ENCODE measurements at places on chromosomes 4 and X.

GRCh38 chrX:109783701-109784079 is 50.6 kb upstream of the ACSL4 start:
- peaks cover 13% of the 10 kb centered on the region for H3K4me1 ChIP-seq
- H3K27me3 ChIP-seq: no peaks in the 10 kb centered on the region
- H3K4me3 ChIP-seq: no peak overlapping the region
- no peaks in the 10 kb centered on the region for H3K36me3 ChIP-seq
- no peak for DNase-seq
- no peak overlapping the region for H3K27ac ChIP-seq

- H3K36me3 ChIP-seq: no peaks in the 10 kb centered on the region
- H3K4me1 ChIP-seq: no peaks in the 10 kb centered on the region
- no peaks in the 10 kb centered on the region for H3K27me3 ChIP-seq
Observed at GRCh38 chrX:123215397-123216089, 31.5 kb downstream of the GRIA3 start.

DNA sequence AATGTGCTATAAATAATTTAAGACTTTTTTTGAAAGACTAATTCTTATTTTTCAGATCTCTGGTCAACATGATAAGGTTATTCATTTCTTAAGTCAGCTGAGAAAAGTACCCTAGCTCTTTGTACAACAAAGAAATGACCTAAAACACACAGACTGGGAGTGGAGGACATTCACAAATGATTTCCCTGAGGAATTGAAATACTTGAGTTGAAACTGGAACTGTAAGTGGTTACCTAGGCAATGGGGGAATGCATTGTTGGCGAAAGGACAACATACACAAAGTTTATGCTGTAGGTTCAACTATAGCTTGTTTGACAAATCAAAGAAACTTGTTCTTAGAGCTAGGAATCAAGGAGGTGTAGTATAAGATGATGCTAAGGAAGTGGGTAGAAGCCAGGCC is 915.5 kb downstream of the FAT4 start:
- no peak for DNase-seq
- no peaks in the 10 kb centered on the region for H3K27me3 ChIP-seq
- H3K27ac ChIP-seq: no peak overlapping the region
- H3K36me3 ChIP-seq: no peaks in the 10 kb centered on the region

DNA sequence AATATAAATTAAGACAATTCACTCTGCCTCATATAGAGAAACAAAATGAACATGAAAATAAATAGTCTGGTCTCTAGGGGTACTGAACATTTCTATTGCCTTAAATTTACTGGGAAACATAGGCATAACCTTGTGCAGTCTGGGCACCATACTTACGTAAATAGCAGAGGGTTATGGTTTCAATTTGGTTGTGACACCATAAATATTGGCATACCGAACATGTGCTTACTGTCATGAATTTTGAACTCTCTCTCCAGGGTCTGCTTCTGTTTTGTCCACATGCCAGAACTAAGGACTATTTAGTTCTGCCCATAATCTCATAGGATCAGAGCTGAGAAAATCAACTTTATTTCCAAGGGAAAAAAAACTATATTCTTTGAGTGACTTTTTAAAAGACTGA is 17.6 kb downstream of the PDGFC start:
- no peak overlapping the region for H3K4me3 ChIP-seq
- no peak overlapping the region for H3K27ac ChIP-seq
- H3K4me1 ChIP-seq: no peaks in the 10 kb centered on the region
- DNase-seq: no peak
- H3K27me3 ChIP-seq: no peaks in the 10 kb centered on the region

DNA sequence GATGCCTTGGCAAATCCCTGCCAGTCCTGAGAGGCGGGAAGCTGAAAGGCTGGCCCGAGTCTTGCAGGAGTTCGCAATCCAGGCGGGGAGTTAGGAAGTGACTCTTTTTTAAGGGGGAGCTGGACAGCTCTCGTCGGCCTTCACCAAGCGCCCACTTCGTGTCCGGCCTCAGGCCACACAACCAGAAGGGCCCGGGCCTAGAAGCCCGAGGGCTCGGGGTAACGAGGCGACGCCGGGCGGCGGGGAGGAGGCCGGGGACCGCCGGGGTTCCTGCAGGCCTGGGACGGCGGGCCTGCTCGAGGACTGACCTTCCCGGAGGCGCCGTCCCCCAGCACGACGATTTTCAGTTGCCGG is 395 bp downstream of the RAB28 start:
- H3K36me3 ChIP-seq: peaks cover 5% of the 10 kb centered on the region
- H3K4me3 ChIP-seq: peak overlapping the region; percentile 95
- peak overlapping the region; percentile 77 for H3K27ac ChIP-seq
- H3K27me3 ChIP-seq: peaks cover 12% of the 10 kb centered on the region

GRCh38 chr4:67687636-67688035 is 13.3 kb downstream of the UBA6 start:
- H3K4me1 ChIP-seq: peaks cover 44% of the 10 kb centered on the region
- H3K27me3 ChIP-seq: no peaks in the 10 kb centered on the region
- DNase-seq: no peak
- H3K4me3 ChIP-seq: no peak overlapping the region
- peaks cover 63% of the 10 kb centered on the region for H3K36me3 ChIP-seq

- H3K27ac ChIP-seq: no peak overlapping the region
- DNase-seq: no peak
- no peak overlapping the region for H3K4me3 ChIP-seq
- no peaks in the 10 kb centered on the region for H3K4me1 ChIP-seq
- H3K36me3 ChIP-seq: no peaks in the 10 kb centered on the region
Observed at GRCh38 chr4:100340512-100341485, 150.5 kb upstream of the DDIT4L start.

GRCh38 chr4:185535612-185536410 is 504 bp upstream of the PDLIM3 start:
- no peaks in the 10 kb centered on the region for H3K36me3 ChIP-seq
- H3K27ac ChIP-seq: no peak overlapping the region
- DNase-seq: no peak
- peaks cover 35% of the 10 kb centered on the region for H3K27me3 ChIP-seq

GRCh38 chrX:46912603-46913491 is 626 bp downstream of the JADE3 start:
- peak; percentile 36 for DNase-seq
- peaks cover 49% of the 10 kb centered on the region for H3K27me3 ChIP-seq
- no peaks in the 10 kb centered on the region for H3K36me3 ChIP-seq
- no peak overlapping the region for H3K27ac ChIP-seq
- peak overlapping the region; percentile 73 for H3K4me3 ChIP-seq

DNA sequence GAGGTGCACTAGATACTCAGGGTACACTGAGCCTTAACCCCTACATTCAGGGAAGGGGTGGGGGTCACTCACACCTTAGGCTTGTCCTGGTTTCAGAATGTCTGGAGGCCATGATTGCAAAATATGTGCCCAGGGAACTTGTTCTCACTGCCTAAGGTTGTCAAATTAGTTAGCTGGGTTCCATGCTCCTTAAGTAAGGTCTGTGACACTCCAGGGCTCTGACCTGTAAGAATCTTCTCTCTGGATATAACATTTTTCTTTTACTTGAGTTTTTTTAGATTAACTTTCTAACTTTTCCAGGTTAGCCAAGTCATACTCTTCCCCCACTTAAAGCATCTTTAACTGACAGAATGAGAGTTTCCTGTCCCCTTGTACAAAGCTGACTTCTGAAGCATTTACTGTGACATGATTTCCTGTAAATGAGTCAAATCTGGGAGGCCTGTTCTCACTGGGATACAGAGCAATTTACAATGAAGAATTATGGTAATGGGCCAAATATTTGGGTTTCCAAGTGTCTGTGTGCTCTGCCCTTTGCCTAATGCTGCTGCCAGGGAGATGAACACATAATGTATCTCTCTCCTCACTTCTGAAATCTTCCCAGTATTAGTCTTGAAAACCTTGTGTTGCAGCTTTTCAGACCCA is 101.7 kb downstream of the GATB start:
- DNase-seq: no peak
- peak overlapping the region; percentile 45 for H3K27ac ChIP-seq

DNA sequence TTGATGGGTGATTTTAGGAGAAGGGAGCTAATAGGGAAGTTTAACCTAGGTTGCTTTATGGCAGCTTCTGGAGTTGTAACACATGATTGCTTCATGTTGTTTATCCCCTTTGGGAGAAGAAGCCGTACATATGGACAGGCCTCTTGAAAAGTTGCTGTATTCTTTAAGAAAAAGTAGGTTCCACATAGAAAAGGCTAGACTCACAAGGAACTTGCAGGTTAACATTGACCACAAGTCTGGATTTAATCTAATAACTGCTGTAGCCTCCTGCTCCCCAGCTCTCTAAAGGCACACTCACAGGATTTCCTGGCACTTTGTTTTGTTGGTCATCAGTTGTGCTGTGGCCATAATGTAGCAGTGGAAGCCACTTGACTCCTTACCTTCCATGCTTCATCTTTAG is 19.7 kb downstream of the FNIP2 start:
- H3K4me3 ChIP-seq: no peak overlapping the region
- no peak for DNase-seq
- peaks cover 17% of the 10 kb centered on the region for H3K4me1 ChIP-seq
- H3K27ac ChIP-seq: no peak overlapping the region
- no peaks in the 10 kb centered on the region for H3K27me3 ChIP-seq
- H3K36me3 ChIP-seq: no peaks in the 10 kb centered on the region

- H3K27me3 ChIP-seq: no peaks in the 10 kb centered on the region
- no peaks in the 10 kb centered on the region for H3K36me3 ChIP-seq
- DNase-seq: no peak
- no peak overlapping the region for H3K4me3 ChIP-seq
- no peak overlapping the region for H3K27ac ChIP-seq
- no peaks in the 10 kb centered on the region for H3K4me1 ChIP-seq
Observed at GRCh38 chr4:72690771-72691170, 121.8 kb upstream of the ADAMTS3 start.

GRCh38 chrX:44843318-44843702 is 511 bp upstream of the DUSP21 start:
- H3K36me3 ChIP-seq: no peaks in the 10 kb centered on the region
- no peak overlapping the region for H3K27ac ChIP-seq
- no peak overlapping the region for H3K4me3 ChIP-seq
- no peaks in the 10 kb centered on the region for H3K27me3 ChIP-seq
- H3K4me1 ChIP-seq: no peaks in the 10 kb centered on the region

GRCh38 chr4:40731792-40732245 is 17.9 kb upstream of the NSUN7 start:
- peaks cover 26% of the 10 kb centered on the region for H3K4me1 ChIP-seq
- H3K27me3 ChIP-seq: peaks cover 20% of the 10 kb centered on the region
- H3K4me3 ChIP-seq: no peak overlapping the region
- peak overlapping the region; percentile 40 for H3K27ac ChIP-seq
- H3K36me3 ChIP-seq: peaks cover under 1% of the 10 kb centered on the region

GRCh38 chrX:136519069-136519468 is 12.9 kb upstream of the VGLL1 start:
- peaks cover 6% of the 10 kb centered on the region for H3K4me1 ChIP-seq
- H3K27me3 ChIP-seq: no peaks in the 10 kb centered on the region
- H3K4me3 ChIP-seq: no peak overlapping the region
- no peak for DNase-seq

- no peaks in the 10 kb centered on the region for H3K36me3 ChIP-seq
- H3K4me1 ChIP-seq: no peaks in the 10 kb centered on the region
- H3K4me3 ChIP-seq: no peak overlapping the region
- H3K27ac ChIP-seq: no peak overlapping the region
- no peak for DNase-seq
Observed at GRCh38 chr4:7295911-7296660, 103.7 kb downstream of the SORCS2 start.

DNA sequence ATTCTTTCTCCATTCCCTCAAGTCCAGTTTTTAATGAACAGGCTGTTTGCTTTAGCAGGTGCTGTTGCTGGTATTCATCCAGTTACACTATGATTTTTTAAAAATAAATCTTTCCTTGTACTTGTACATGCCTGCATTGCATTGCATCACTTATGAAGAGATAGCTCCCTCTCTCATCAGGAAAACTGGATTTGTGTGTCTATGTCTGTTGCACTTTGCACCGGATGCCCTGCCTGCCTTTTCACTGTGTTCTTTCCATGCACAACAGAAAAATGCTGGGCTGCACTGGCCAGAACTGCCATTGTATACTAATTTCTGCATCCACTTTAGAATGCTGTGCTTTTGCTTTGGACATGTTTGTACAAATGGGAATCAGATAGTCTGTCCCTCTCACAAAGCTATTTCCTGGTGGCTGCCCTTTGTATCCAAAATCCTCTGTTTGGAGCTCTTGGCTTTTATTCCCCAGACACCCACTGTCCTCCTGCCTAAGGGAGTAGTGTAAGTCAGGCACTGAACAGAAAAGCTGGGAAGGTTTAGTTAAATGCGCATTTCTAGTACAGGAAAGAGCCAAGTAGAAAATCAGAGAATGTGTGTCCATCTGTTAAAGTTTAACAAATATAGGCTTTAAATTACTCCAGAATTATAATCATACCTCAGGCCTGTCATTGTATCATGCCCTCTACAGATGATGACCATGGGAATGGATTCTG is 119.1 kb downstream of the MBNL3 start:
- H3K36me3 ChIP-seq: no peaks in the 10 kb centered on the region
- no peak for DNase-seq
- H3K4me3 ChIP-seq: no peak overlapping the region

DNA sequence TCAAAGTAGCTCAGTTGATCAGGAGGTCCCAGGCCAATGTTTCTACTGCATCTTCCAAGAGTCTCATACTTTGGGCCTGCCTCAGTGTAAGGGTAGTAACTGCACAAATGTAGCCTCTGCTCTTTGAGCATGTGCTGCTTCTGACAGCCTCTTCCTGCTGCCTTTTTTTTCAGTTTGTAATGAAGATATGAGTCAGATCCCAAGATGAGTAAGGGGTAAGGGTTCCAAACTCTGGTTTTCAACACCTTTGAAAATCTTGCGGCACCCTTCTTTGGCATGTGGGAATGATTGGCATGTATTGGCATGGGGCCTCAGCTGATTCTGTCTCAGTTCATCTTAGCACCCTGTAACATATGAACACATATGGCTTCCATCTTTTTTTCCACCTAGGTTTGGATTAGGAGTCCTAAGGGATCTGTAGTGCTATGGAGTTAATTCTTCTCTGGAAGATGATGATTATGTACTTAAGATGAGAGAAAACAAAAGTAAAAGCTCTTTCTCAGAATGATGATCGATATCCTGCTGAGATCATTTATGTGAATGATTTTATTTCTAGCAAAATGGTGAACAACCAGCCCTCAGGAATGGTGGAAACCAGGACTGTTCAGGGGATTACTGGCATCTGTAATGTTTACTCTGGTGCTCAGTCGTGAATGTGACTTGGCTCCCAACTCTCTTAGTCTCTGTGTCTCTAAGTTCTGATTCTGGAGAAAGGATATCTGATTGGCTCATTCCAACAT is 118.7 kb upstream of the PRPS2 start:
- H3K27ac ChIP-seq: no peak overlapping the region
- no peaks in the 10 kb centered on the region for H3K36me3 ChIP-seq
- H3K4me3 ChIP-seq: no peak overlapping the region
- no peak for DNase-seq

DNA sequence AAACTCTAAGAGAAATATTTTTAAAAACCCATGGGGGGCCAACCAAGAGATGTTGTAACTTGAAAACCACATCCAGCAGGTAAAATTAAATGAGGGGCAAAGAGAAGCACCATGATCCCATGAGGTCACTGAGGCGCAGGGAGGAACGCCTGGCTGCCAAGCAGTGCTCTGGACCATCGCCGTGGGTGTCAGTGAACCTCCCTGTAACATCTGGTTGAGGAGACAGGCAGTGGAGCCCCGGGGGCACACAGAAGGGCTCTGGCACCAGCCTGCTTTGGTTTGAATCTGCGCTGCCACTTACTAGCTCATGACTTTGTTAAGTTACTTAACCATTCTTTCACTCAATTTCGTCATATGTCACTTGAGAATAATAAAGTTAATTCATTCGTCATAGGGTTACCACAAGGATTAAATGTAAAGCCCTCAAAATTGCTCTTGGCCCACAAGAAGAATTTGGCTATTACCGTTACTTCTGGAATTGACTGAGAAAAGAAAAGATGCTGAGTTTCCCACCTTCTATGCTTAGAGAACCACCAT is 41.6 kb upstream of the SLC25A4 start:
- H3K4me1 ChIP-seq: no peaks in the 10 kb centered on the region
- H3K27me3 ChIP-seq: peaks cover 23% of the 10 kb centered on the region
- H3K27ac ChIP-seq: no peak overlapping the region
- no peak for DNase-seq
- H3K4me3 ChIP-seq: no peak overlapping the region
